ENCODE measurements at places on chromosomes 6 and 20. TPM values are rescaled to one million over a fixed set of nuclear protein-coding genes. Genes with fewer than 3 reads are reported as not detected.

GRCh38 chr6:28551891-28552666 is 26.4 kb downstream of the GPX5 start:
- DNase-seq, result no peak

DNA sequence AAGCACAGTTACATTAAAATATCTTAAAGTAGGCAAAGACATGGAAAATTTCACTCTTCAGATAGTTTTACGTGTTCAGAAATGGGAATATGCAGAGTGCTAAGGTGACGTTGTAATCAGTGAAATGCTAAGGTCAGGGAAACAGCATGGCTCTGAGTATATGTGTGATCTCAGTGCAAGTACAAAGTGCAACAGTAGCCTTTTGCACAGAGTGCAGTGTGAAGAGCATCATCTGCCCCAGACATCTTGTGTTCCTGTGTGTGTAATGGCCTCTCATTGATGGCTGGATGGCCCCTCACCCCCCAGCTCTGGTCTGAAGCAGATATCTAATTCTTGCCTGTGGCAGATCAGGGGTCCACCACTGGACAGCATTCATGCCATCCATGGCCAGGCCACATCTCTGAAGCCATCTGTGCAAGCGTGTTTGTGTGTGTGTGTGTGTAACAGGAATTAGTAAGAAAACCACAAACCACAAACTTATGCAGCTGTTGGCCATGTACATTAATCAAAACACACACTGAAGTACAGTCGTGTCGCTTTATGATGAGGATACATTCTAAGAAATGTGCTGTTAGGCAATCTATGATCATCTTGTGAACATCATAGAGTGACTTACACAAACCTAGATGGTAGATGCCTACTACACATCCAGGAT is 165.1 kb downstream of the RALGAPA2 start:
- DNase-seq, result no peak

- no peak for DNase-seq
These were observed 237.2 kb upstream of the PRND start for GRCh38 chr20:4484379-4484997.

FLRT3 gene
- 138 TPM for polyA plus RNA-seq

OOEP gene
- not detected for polyA plus RNA-seq
